GM12878 (cell line): ENCODE measurements at places on chromosomes 7 and 10. TPM values are rescaled to one million over a fixed set of nuclear protein-coding genes. Genes with fewer than 3 reads are reported as not detected.

- DNase-seq, result no peak
These were observed 154.5 kb downstream of the WDR37 start for GRCh38 chr10:1210667-1211066.

HEPACAM2 gene
- not detected in 2 replicates for polyA plus RNA-seq

GRCh38 chr10:89369156-89370105 is 8.4 kb upstream of the IFIT1B start:
- no peak for DNase-seq

PDK4 gene
- not detected in 2 replicates for polyA plus RNA-seq

TRIM50 gene
- not detected in 2 replicates for polyA plus RNA-seq

PON3 gene
- 0.65 and 1.0 TPM in 2 replicates for polyA plus RNA-seq

GRCh38 chr7:142131439-142132185 is 20.1 kb downstream of the MGAM2 start:
- no peak for DNase-seq

DNA sequence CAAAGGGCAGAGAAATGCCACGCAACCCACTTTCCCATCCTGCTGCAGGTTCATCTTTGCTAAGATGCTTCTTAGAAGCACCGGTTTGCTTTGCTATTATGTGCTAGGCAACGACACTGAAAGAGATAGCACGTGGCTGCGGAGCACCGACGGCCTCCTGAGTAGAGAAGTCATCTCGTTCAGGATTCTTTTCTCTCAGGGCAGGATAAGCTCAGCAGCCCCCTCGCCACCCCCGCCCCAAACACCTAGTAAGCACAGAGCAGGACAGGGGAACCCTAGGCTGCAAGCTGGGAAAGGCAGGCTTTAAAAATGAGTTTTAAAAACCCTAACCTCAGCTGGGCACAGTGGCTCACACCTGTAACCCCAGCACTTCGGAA is 15.0 kb downstream of the ASB13 start:
- no peak for DNase-seq

DNA sequence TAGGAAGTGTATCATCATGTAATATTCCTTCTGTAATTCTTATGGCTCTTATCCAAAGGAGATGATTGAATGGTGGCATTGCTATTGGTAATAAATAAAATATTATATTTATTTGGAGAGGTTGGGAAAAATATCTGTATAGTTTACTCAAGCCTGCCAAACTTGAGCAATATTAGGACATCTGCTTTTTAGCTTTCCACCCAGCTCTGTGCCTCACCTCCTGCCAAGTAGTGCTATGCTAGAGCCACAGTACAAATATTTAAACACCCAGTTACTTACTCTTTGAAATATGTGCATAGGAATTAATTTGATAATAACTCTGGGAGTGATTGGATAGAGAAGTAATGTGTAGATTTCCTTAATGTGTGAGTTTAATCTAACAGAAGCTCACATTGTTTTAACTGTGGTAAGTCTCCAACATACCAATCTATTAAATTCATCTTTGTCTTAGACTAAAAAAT is 129.2 kb downstream of the BBS9 start:
- no peak for DNase-seq

GRCh38 chr10:106255111-106255678 is 909.3 kb downstream of the SORCS1 start:
- DNase-seq, result no peak

DNA sequence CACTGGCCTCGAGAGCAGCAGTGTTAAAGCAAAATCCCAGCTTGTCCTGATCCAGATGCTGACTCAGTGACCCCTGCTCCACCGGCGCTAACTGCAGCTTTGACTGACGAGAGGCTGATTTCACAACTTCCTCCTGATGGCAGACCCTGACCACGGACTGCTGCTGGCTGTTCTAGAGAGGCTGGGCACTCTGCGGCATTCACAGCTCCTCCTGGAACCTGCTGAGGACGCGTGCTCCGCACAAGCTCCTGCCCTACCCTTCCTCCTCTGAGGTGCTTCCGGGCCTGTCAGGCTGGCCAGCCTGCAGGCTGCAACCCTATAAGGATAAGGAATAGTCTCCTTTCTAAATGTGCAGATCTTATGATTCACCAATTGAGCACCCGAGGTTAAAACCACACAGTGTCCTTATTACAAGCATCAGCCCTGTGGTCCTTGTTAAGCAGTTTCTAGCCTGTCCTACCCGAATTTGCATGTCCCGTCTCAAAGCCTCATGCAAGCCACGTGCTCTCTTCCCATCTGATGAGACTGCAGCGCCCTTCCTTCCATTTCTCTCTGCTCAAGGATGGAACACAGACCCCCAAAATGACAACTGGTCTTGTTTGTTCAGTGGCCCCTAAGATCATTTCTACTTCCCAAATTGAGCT is 35.5 kb upstream of the NCAPG2 start:
- no peak for DNase-seq

AKR1D1 gene
- polyA plus RNA-seq, result not detected in 2 replicates

- no peak for DNase-seq
These were observed 28.9 kb downstream of the FBXW4 start for GRCh38 chr10:101666083-101666482.

DNA sequence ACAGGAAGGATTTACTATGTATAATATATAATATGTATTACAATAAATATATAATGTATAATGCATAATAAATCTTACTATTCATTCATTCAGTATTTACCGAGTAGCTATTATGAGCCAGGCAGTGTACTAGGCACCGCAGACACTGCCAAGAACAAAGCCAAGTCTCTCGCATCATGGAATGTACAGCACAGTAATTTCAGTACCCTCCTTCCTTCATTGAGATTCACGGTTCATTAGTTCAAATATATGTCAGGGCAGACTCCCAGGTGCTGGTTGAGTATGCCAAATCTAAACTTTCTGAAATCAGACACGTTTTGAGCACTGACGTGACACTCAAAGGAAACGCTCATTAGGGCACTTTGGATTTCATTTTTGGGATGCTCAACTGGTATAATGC is 9.1 kb downstream of the USP6NL start:
- DNase-seq, result peak; percentile 62

CUBN gene
- not detected in 2 replicates for polyA plus RNA-seq

DNA sequence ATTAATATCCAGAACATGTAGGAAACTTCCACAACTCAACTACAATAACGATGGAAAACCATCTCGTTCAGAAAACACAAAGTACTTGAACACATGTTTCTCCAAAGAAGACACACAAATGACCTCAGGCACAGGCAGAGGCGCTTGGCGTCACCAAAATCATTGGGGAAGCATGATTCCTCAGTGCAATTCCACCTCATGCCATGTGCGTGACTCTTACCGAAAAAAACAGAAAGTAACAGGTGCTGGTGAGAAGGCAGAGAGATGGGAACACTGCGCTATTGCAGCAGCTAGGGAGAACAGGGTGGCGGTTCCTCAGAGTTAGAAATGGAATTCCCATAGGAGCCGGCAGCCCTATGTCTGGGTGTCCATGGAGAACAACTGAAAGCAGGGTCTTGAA is 390.0 kb downstream of the DNAJB6 start:
- DNase-seq, result no peak

OR2A12 gene
- polyA plus RNA-seq, result not detected in 2 replicates

UNC5B gene
- 0.01 and 0.03 TPM in 2 replicates for polyA plus RNA-seq

DNA sequence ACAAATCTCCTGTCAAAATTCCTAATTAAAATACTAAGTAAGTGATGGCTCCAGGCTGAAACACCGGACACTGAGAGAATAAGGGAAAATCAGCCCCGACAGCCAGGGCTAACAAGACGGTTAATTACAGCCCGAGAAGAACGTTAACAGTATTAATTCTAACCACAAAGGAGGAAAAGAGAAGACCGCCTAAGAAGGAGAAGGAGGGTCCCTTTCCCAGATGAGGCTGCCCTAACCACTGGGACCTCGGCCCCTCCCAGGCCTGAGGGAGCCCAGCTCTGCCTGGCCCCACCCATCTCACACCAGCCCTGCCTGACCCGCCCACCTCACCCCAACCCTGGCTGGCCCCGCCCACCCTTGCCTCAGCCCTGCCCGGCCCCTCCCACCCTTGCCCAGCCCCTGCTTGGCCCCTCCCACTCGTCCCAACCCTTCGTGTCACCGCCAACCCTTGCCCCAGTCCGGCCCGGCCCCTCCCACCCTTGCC is 51.3 kb downstream of the PWWP2B start:
- peak; percentile 30 for DNase-seq

SLC26A3 gene
- polyA plus RNA-seq, result not detected in 2 replicates

DNA sequence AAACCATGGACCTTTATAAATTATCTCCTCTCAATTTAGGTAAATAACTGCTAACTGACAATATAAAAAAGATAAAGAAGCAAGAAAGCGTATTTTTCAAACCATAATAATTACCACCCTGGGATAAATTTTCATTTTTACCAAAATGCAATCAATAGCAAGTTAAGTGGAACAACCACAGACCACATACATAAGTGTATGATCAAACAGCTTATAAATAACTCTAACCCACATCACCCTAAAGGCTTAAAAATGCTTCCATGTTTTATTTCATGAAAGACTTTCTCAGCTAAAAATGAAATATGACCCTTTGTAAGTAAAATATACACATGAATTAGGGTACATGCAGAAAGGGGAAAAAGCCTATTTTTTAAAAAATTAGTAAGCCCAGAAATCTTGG is 156.5 kb downstream of the SGMS1 start:
- no peak for DNase-seq

DNA sequence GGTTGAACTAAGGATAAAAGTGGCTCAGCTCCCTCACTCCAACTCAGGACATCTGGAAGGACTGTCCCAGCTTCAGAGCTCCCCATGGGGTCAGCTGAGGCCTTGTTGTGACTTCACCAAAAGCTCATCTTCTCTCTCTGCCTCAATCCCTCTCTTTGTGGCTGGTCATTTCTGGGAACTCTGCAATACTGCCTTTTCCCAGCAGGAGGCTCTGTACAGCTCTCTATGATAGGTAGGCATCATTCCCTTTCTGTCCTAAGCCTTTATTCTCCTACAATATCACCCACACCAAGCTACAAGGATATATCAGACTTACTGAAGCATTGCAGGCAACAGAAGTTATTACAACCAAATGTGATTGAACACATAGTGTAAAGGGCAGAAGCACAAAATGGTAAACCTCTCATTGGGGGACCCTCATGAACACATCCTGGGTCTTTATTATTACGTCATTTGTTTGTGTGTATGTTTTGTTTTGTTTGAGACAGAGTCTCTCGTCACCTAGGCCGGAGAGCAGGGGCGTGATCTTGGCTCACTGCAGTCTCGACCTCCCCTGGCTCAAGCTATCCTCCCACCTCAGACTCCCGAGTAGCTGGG is 36.7 kb upstream of the PRPS1L1 start:
- no peak for DNase-seq

- DNase-seq, result peak; percentile 41
These were observed 9.3 kb upstream of the TMEM270 start for GRCh38 chr7:73851410-73852338.

DNA sequence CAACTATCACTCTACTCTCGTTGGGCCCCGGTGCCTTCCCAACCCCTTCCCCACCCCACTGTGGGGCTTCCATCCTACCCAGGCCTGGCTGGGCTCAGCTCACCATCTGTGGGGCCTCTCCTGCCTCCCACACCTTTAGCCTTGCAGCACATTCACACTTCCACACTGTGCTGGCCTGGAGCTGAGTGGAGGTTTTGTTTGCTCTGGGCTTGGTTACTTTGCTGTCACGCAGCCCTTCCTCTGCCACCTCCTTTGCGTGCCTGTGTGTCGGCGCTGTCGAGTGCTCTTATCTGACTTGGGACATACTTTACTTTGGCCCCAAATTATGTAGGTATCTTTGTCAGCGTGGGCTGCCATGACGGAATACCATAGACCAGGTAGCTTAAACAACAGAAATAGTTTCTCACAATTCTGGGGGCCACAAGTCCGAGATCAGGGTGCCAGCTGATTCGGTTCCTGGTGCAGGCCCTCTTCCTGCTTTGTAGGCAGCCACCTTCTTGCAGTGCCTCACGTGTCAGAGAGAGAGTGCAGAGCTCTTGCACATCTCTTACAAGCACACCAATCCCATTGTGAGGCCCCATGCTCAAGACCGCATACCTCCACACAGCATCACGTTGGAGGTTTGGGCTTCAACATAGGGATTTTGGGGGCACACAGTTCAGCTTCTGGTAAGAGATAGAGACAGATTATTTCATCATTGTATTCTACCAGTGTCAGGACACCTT is 89.0 kb downstream of the CUL1 start:
- no peak for DNase-seq

AEBP1 gene
- not detected in 2 replicates for polyA plus RNA-seq

TMEM213 gene
- not detected in 2 replicates for polyA plus RNA-seq

DNA sequence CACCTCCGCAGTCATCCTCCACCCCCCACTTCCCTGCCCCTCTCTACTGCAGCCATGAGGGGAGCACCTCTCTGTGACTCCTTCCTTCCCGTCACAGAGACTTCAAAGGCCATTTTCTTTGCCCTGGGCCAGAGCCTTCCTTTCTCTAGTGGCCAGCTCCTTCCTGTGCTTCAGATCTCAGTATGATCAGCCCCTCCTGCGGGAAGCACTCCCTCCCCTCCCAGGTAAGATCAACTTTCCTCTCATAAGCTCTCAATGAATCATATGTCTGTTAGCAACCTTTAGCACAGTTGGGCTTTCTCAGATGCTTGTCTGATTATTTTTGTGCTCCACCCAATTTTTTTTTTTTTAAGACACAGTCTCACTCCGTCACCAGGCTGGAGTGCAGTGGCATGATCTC is 241.0 kb upstream of the PRSS1 start:
- no peak for DNase-seq

C10orf67 gene
- polyA plus RNA-seq, result not detected in 2 replicates

GRCh38 chr7:81810476-81811155 is 40.8 kb upstream of the HGF start:
- no peak for DNase-seq

ARHGAP22 gene
- 0.23 TPM in 1 of 2 replicates, not detected in the other for polyA plus RNA-seq

GRCh38 chr7:94612661-94613060 is 43.3 kb downstream of the SGCE start:
- no peak for DNase-seq

TMEM72 gene
- not detected in 2 replicates for polyA plus RNA-seq

DNA sequence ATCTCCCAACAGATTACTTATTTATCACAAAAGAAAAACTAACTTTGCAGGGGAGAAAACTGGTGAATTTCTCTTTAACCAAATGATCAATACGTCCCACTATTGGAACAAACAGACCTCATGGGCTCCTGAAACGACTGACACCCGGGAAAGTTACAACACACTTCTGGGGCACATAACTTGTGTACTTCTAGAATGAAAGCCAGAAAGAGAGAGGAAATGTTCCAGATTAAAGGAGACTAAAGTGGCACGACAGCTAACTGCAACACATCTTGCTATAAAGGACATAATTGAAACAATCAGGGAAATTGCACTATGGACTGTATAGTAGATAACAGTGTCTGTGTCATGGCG is 14.7 kb upstream of the TPST1 start:
- DNase-seq, result no peak

DNA sequence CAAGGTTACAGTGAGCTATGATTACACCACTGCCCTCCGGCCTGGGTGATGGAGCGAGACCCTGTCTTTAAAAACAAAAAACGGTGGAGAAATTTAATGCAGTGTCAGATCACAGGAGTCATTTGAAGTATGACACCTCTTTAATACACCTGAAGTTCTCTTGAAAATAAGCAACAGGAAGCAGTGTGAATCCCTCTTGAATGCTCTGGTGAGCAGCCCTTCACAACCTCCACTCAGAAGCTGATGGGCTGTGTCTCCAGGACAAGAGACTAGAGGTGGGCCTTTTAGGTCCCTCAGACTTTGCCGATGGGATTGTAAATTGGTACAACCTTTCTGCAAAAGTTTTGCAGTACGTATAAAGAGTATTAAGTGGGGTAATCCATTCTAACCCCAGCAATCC is 50.1 kb downstream of the CYP26A1 start:
- no peak for DNase-seq
